ENCODE measurements at places on chromosomes 6 and 20. TPM values are rescaled to one million over a fixed set of nuclear protein-coding genes. Genes with fewer than 3 reads are reported as not detected.

DNA sequence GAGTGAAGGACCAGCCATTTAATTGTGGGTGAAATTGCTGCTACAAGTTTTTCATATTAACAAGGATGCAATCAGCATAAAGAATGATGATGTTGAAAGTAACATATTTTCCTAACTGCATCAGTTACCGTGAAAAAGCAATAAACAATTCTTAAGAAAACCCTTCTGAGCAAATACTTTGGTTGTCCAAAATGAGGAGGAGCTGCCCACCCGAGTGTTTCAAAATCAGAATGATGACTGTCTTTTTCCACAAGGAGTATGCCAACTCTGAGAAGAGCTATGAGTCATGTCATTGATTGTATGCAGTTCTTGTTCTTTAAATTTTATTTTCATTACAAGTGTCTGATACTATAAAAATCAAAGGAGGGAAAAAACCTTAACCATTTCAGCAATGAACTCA lies 470.5 kb downstream of the COL12A1 start:
- DNase-seq, result no peak

GRCh38 chr6:112800439-112800838 lies 453.3 kb downstream of the RFPL4B start:
- DNase-seq, result no peak

- DNase-seq, result no peak
Observed at GRCh38 chr20:58894652-58895447, 42.3 kb downstream of the GNAS start.

The NCOA5 gene
- total RNA-seq, result 10.3 TPM

The FAM217A gene
- not detected for total RNA-seq

DNA sequence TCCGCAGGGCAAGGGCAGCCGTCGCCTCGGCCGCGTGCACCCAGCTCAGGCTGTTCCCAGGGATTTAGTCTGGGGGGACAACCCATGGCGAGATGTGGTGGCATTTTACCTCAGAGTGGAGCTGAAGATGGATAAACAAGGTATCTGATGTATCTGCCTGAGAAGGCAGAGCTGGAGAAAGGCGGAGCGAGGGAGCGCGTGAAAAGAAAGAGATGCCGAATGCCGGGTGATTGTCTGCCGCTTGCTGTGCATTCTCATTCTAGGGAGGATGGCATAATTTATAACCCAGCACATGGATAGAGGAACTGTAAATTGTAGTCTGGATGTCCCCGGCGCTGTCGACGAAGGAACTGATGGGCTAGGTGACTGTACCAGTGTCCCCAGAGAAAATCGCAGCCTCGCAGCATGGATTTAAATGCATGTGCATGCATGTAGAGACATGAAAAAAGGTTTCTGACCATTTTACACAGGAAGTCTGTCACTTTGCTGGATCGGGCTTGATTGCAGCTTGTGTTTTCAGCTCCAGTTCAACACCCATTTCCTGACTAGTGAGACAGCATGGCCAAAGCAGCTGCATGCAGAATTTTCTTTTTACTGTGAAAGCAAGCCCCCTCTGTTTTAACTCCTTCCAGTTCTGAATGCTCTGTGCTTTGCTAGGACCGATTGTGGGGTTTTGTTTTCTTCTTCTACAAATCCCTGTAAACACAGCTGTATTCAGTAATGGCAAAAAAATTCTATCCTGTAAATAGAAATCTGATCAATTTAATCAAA lies 149.7 kb downstream of the PRL start:
- no peak for DNase-seq

DNA sequence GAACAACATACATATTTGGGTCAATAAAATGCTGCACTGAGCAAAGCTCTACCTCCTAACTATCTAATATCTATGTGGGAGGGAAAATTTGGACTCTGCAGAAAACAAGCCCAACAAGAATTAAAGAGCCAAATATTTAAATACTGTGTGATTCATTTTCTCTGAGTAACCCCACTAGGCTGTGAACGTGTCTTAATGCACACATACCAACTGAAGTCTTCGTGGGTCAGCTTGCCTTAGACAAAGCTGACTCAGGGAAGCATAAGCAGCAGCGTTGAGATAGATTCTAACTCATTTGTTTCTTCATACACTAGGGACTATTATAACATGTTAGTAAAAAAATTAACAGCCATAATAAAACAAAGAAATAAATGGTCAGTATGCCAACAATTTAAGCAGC lies 114.3 kb downstream of the GJA1 start:
- DNase-seq, result no peak

The FKBP1C gene
- 0.34 TPM for total RNA-seq

- DNase-seq, result no peak
Observed at GRCh38 chr6:8400663-8401062, 34.7 kb downstream of the SLC35B3 start.

The SIRPD gene
- not detected for total RNA-seq

The CST2 gene
- not detected for total RNA-seq

The GPR6 gene
- not detected for total RNA-seq

DNA sequence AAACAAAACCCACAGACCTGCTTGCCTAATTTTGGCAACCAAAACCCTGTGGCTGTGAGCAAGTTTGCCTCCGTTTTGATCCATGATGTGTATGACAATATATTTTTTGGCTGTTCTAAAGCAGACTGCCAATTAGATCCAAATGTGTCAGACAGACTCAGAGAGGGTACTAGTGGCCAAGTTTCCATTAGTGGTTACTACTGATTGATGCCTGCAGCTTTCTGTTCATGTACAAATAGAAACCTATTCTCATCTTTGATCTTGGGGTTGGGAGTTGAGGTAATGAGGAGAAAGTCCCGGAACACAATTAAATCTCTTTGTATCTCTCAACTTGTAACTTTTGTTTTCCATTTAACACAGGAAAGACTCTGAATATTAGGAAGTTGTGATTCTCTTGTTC lies 100.9 kb downstream of the RNF144B start:
- DNase-seq, result no peak

DNA sequence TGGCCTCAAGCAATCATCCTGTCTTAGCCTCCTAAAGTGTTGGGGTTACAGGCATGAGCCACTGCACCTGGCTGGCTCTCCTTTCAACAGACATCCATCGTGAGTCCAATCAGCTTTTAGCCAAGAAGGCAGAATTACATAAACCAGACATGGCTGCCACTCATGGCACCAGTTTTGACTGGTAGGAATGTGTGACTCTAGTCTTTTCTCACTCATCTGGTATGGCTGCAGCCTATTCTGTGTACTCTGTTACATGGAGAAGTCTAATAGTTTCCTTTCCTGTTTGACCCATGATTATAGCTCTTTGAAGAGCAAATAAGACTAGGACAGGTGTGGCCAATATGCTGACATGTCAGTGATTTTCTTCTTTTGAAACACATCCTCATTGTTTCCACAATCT lies 27.0 kb upstream of the RNF144B start:
- no peak for DNase-seq

DNA sequence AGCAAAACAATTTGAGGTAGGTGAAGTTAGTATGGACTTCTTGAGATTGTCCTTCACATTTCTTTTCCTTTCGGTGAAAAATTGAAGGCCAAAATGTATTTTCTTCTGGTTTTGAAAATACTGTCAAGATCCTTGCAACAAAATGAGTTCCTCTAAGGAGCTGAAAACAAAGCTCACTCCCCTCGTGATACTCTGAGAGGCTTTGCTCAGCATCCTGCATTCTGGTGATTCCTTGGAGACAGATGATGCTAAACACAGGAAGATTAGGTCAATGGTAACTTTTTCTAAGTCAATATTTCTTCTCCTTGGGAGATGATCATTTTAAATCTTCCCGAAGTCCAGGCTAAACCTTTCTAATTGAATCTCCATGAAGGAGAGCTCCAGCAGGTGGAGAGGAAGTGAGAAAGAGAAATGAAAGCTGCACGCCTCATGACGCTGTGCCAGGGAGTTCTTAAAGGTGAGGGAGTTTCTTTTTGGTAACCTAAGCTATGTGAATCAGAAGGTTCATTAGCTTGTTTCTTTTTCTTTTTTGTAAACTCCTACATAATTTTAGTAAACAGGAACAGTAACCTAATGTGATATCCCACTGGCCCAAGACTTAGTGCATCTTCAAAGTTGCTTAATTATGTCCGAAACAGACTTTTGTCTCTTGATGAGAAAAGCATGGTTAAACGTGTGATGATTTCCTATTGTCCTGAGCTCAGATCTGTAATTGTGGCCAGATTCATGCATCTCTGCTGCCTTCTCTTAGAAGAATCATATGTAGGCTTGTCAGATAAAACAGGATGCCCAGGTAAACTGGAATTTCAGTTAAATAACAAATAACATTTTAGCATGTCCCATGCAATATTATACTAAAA lies 15.0 kb downstream of the ESR1 start:
- no peak for DNase-seq

GRCh38 chr6:62146954-62147853 lies 138.8 kb downstream of the KHDRBS2 start:
- no peak for DNase-seq

The KIF25 gene
- total RNA-seq, result 1.2 TPM

DNA sequence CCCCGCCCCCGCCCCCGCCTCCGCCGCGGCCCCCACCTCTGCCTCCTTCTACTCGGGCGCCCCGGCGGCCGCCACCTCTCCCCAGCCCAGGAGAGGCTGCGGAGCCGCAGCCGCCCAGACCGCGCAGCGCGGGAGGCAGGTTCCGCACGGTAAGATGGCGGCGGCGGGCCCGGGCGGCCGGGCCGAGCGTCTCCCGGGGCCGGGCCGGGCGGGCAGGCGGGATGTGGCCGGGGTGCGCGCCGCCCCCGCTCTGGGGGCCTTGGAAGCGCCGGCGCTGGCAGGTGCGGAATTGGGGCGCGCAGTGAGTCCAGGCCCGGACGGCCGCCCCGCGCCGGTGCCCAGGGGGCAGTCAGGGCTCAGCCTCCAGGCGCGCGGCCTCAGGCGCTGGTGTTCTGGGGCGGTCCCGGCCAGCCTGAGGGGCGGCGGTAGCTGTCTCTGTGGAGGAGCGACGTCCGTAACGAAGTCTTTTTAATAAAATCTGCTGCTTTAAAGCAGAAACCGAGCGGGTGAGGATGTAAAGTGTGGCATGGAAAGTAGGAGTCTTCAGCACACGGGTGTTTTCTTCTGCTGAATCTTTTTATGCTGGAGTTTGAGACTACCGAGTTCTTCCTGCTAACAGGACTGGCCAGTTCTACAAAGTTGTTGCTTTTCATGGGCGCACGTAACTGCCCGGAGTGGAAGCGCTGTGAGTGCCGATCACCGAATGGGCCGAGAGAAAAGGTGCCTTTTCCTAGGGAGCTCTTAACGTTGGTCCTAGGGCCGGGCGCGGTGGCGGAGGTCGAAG lies at the start of gene GID8:
TSS of gene GID8 (plus strand) at position 43 of the 784 bp plus-strand sequence. CDS start 3,356 bp downstream, outside the sequence.
- DNase-seq, result peak; percentile 81

The PXT1 gene
- total RNA-seq, result not detected

The OR2J3 gene
- not detected for total RNA-seq

- no peak for DNase-seq
Observed at GRCh38 chr6:129651291-129651691, 58.7 kb downstream of the ARHGAP18 start.

- DNase-seq, result no peak
Observed at GRCh38 chr6:53440336-53440945, 91.7 kb upstream of the ELOVL5 start.

DNA sequence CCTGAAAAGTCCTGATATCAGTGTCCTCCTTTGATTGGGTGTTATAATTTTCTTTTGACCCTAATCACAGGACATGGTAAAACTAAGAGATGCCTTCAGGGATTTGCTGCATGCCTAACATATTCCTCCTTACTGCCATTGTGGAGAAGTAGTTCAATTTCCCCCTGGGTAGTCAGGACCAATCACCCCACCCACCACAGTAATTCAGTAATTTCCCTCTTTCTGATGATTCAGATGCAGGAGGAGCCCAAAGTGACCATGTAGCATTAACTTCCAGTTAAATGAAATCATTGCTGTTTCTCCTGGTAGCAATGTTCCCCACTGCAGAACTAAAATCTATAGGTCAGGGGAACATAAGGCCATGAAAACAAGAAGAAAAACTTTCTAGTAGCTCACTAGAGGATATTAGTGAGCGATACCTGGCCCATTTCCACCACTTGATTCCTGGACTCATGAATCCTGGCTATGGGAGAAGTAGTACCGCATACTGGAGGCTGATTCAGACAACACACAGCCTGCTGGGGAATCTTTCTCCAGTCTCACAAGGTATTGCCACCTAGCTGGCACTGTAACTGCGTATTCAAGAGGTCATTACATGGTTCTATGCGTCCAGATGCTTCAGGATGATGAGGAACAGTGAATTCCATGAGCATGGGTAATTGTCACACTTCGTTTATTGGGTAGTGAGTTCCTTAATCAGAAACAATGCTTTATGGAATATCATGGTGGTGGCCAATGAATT lies 561.2 kb downstream of the HAO1 start:
- no peak for DNase-seq

The SFTA2 gene
- total RNA-seq, result not detected

The POU5F1 gene
- total RNA-seq, result 17.2 TPM

DNA sequence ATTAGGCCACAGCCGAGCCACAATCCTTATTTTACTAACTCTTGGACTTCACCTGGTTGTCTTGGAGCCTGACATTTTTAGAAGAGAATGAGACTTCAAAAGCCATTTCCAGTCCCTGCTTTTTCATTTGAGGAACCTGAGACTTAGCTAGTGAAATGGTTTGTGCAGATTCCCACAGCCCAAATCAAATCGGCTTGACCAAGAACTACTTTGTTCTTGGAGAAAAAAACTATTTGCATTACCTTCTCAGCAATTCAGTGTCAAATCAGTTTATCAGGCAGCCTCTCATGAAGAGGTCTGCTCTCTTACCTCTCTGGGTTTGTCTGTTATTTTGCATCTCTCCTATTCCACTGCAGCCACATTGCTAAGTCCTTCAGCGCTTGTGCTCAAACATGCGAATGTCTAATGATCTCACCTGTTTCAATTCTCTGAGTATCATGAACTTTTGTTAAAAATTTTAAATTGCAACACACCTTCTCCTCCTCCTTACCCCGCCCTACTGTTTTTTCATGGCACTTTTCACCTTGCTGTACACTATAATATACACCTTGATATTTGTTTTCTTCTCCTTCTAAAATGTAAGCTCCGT lies 573 bp upstream of the IFNGR1 start:
- DNase-seq, result no peak

- no peak for DNase-seq
Observed at GRCh38 chr6:163384510-163384909, 30.0 kb upstream of the QKI start.

GRCh38 chr20:46640044-46640443 lies 11.2 kb downstream of the SLC13A3 start:
- DNase-seq, result no peak

The MCHR2 gene
- total RNA-seq, result not detected

DNA sequence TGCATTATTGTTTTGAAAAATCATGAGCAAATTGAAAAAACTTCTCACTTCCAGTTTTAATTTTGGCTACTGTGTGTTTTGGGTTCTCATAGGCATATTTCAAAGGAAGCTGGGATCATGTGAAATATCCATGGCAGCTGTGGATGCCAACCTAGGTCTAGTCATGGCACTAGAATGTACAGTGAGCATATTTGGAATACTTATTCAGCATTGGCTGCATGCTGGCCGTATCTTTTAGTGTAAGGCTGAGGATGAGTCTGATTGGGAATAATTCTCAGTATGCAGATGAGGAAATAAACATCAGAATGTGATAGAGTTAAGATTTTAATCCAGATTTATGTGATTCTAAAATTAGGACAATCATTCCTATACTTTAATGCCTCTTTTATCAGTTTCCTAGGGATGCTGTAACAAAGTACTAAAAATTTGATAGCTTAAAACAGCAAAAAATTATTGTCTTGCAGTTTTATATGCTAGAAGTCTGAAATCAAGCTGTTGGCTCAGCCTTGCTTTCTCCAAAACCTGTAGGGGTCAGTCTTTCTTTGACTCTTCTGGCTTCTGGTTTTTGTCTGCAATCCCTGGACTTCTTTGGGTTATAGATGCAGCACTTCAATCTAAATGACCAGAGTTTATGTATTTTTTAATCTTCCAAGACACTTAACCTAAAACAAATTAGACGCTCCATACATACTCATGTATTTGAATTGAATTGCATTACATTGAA lies 37.7 kb upstream of the DEFB112 start:
- peak; percentile 15 for DNase-seq
